Activated CD4-positive, alpha-beta T cell treated with anti-CD3 and anti-CD28 coated beads, Interleukin-2, Interleukin-6, amounts not matched to agents 100 ng/mL and 50 ng/mL, durations not matched to agents 16 hours and 8 hours (primary cell): ENCODE measurements at places on chromosomes 12 and 14.

GRCh38 chr14:99768381-99768780 is 24.8 kb upstream of the EML1 start:
- no peak for DNase-seq

- DNase-seq: no peak
Measured at GRCh38 chr14:70415788-70416187, 1.1 kb downstream of the SYNJ2BP start.

DNA sequence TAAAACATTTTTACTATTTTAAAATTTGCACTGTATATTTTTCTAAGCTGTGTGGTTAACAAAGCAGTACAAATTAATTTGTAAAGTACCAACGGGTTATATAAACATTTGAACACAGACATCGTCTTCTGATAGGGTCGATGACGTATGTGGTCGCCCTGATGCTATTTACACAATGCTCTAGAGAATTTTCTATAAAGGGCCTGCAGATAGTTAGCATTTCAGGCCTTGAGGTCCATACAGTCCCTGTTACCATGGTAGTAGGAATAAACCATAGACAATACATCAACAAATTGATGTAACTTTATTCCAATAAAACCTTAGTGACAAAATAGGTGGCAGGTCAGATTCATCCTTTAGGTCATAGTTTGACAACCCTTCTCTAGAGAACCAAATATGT is 25.7 kb upstream of the PDZRN4 start:
- DNase-seq: no peak

GRCh38 chr12:63276537-63277365 is 125.8 kb upstream of the AVPR1A start:
- peak; percentile 21 for DNase-seq

DNA sequence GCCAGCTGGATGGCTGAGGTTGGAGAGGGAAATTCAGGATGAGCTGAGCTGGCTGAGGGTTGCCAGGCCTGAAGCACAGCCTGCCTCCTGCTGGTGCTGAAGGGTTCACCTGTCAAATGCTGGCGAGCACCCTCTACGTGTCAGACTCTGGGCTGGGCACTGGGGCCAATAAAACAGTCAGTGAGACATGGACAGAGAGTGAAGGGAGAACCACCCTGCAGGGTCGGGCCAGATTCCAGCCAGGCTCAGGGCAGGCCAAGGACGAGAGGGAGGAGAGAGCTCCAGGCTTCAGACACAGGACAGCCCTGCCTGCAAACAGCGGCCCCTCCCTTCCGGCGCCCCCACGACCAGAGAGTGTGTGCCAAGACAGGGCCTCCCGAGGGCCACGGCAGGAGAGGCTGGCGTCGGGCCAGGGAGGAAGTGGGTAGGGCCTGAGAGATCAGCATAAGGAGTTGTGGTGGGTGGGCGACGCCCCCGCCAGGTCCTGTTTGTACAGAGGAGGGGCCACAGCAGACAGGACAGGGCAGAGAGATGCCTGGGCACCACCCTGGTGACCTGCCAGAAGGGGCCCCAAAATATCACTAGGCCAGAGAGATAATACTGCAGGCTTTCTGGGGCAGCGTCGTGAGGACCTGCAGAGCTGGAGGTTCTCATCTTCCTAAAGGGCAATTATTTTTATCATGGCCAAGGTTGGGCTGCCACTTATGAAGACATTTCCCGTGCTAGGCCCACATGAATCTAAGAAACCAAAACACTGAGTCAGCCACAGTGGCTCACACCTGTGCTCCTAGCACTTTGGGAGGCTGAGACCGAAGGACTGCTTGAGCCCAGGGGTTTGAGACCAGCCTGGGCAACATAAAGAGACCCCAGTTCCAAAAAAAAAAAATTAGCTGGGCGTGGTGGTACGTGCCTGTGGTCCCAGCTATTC is 73.1 kb upstream of the GPR68 start:
- peak; percentile 80 for DNase-seq

DNA sequence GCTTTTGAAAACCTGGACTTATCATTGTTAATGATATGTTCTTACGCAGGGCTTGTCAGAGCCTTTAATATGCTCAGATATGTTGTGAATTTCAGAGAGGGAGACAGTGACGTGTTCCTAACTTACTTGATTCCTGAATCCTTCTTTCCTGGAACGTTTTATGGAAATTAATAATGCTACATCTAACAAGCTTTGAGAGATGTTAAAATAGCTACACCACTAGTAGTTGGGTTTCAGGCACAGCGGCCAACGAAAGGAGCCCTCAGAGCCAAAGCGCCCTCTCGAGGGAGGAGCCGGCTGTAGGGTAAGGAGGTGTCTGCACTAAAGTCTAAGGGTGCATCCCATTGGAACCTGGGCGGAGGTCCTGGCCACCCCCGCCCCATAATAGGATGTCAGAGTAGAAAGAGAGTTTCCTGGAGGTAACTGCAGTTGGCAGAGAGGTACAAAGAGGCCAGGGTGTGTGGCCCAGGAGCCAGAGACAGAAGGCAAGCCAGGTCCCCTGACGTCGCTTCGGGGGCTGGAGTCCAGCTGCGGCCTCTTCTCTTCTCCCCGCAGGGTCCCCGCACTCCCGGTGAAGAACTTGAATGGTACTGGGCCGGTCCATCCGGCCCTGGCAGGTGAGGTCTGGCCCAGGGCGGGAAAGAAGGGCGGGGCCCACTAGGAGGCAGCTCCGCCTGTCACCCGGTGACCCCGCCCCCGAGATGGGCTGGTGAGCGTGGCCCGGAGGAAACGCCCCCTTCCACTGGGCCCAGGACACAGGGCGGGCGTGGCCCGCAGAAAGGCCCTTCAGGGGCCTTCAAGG is 36.3 kb downstream of the DTX1 start:
- no peak for DNase-seq

DNA sequence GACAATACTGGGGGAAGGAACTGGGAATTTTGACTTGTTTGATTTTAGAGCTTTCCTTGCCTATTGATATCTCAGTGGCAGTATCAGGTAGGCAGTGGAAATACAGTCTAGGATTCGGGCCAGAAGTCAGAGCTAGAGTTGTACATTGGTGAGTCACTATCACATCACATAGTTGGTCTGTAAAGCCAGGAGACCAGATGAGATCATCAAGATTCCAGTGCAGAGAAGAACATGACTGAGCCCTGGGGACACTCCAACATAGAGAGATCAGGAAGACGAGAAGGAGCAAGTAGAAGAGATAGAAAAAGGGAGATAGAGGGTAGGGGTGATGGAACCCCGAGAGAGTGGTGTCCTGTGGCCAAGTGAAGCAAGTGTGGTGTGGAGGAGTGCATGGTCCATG is 46.6 kb upstream of the NR1H4 start:
- DNase-seq: no peak

DNA sequence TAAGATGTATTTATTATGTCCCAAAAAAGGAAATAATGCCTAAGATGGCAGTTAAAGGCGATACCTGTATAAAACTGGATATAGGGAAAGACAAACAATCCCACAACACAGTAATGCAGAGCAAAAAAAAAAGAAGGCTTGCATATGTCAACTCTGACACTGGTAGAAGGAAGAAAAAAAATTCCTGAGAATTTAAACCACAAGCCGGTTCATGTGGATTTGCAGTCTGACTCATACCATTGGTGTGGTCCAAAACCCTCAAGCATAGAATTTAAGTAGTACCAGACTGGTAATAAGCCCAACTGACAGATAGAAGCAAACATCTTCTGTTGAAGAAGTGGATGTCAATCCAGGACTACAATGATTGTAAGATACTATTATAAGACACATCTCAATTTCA is 7.2 kb downstream of the DNAI7 start:
- DNase-seq: no peak

DNA sequence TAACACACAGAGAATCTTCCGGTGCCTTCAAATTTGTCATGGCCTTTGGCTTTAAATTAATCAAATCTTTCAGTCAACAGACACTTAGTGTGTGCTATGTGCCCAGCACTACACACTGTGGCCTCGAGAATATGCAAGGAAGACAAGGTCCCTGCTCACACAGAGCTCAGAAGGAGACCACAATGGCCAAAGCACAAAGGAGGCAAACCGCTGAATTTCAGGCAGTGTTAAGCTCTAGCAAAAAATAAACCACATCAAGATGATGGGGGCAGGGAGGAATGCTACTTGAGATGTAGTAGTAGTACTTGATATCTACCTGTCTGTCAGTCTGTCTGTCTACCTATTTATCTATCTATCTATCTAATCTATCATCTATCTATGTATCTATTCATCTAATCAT is 227.9 kb downstream of the TMEM132D start:
- no peak for DNase-seq

- DNase-seq: no peak
Measured at GRCh38 chr12:116140529-116140928, 137.0 kb downstream of the MED13L start.
